ENCODE measurements at places on chromosomes 2 and 18. TPM values are rescaled to one million over a fixed set of nuclear protein-coding genes. Genes with fewer than 3 reads are reported as not detected.

DNA sequence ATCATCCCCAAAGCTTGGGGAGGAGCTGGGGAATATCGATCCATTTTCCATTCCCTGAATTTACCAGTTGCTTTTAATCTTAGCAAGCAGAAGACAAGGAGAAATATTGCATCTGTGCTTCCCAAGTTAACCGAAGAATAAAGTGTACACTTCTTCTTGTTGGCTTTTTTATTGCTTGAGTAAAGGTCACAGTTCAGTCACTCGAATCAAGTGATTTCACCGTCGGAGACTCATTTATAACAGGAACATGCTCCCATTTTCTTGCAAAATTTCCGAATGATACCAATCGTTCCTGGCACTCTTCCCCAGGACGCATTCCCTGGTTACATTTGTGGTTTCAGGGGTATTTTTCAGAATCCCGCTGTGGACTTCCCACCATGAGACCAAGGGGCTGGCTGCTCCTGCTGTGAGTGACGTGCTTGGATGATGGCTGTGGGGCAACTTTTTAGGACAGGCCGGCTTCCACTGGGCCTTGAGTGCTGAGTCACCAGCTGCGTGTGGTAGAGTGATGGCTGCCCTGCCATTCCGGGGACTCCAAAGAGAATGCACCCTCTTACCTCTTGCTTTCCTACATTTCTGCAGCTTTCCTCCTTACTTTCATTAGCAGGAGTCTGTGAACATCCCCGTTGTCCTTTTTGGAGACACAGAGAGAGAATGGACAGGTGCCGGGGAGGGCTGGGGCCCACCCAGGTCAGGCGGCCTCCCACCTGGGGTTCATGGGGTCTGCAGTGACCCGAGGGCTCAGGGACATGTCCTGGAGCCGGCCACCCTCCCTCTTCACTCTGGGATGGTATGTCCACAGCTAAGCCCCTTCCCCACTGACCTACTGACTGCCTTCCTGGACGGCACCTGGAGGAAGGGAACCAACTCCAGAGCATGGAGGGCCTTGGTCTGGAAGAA is 60.7 kb upstream of the HDAC4 start:
- H3K4me1 ChIP-seq = peaks cover 13% of the 10 kb centered on the region
- no peak overlapping the region for H3K4me3 ChIP-seq
- peaks cover 27% of the 10 kb centered on the region for H3K27me3 ChIP-seq
- no peaks in the 10 kb centered on the region for H3K36me3 ChIP-seq
- no peak for DNase-seq
- H3K27ac ChIP-seq = no peak overlapping the region

DNA sequence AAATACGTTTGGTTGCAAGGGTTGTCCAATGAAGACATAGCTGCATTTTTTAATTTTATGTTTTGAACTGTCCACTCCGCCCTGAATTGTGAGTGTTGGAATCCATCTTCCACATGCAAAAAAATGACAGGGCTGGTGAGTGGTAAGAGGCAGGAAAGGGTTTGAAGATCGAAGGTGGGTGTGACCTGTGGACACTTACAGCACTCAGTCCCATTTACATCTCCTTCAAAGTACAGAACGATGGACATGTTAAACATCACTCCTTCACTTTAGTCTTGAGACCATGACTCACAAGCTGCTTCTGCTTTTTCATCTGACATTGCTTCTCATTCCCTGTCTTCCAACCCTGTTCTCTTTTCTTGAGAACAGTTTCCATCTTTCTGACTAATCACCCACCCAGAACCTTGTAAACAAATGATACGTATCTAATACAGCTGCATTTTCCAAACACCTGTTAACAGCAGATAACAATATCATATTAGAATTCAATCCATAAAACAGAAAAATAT is 179.3 kb downstream of the ZNF516 start:
- no peak overlapping the region for H3K27ac ChIP-seq
- no peak for DNase-seq
- no peak overlapping the region for H3K4me3 ChIP-seq
- peaks cover 78% of the 10 kb centered on the region for H3K27me3 ChIP-seq
- no peaks in the 10 kb centered on the region for H3K36me3 ChIP-seq
- no peaks in the 10 kb centered on the region for H3K4me1 ChIP-seq

Gene TTC32
- 12.1 TPM for total RNA-seq

Gene IL1RN
- total RNA-seq = 8.2 TPM

Gene IL1A
- total RNA-seq = 0.11 TPM

All from PC-3 (cell line).